ENCODE measurements at places on chromosomes 1 and 21. TPM values are rescaled to one million over a fixed set of nuclear protein-coding genes. Genes with fewer than 3 reads are reported as not detected.

The S100A7A gene
- total RNA-seq = not detected

The USP16 gene
- total RNA-seq = 63.9 TPM

The CLCNKB gene
- total RNA-seq = not detected

DNA sequence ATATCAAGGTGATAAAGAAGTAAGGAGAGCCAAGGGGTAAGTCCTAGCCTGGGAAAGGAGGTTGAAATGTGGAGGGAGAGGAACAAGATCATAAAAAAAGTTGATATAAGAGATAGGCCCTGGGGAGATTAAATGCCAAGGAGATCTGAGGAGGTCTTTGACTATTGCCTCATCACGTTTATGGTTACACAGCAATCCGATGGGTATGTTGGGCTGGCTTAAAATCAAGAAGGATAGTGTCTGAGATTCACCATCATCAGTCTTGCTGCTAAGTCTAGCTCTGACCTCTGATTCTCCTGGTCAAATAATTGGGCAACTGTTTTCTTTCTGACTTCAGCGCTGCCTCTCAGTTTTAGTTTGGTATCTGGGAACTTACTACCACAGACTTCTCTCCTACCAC is 416.3 kb downstream of the GPATCH2 start:
- DNase-seq = no peak

DNA sequence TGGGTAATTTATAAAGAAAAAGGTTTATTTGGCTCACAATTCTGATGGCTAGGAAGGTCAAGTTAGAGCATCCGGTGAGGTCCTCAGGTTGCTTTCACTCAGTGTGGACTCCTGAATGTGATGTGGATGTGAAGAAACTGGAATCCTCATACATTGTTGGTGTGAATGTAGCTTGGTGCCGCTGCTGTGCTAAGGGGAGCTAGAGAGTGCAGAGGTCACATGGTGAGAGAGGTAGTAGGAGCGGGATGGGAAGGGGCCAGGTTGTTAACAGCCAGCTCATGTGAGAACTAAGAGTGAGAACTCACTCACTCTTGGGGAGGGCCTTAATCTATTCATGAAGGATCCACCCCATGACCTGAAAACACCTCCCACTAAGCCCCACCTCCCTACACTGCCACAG is 21.8 kb downstream of the ITSN1 start:
- DNase-seq = no peak

DNA sequence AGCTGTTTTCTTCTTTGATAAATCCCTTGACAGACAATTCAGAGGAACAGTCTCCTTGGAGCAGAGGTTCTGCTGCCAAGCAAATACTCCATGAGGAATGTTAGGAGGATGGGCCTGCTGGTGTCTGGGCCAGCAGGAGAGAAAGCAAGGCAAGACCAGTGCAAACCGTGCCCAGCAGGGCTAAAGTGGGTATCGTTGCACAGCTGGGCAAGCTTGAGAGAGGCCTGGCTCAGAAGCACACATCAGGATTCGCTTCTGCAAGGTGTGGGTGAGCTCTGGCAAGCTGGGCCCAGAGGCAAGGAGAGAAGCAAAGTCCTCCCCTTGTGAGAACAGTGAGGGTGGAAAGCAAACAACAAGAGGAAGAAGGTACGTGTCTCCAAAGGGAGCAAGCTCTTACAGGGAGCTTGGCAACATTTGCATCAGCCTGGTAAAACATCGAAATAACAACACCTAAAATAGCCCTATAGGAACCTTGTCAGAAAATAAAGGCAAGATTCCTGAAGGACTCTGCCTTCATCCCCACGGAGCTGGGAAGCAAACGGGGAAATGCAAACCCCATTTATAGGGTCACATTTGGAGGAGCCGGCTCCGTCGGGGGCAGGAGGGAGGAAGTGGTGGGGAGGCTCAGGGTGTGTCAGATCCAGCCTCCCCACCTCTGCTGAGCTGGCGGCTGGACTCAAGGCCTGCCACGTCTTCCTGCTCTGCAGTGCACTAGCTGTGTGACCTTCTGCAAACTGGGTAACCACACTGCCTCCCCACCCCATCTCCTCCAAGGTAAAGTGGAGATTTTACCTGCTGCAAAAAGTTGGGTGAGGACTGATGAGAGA is 62.3 kb upstream of the HIVEP3 start:
- peak; percentile 3 for DNase-seq

- DNase-seq = no peak
Observed at GRCh38 chr1:14313731-14314431, 284.6 kb upstream of the KAZN start.

GRCh38 chr21:35922618-35923017 is 137.7 kb downstream of the SETD4 start:
- DNase-seq = no peak

DNA sequence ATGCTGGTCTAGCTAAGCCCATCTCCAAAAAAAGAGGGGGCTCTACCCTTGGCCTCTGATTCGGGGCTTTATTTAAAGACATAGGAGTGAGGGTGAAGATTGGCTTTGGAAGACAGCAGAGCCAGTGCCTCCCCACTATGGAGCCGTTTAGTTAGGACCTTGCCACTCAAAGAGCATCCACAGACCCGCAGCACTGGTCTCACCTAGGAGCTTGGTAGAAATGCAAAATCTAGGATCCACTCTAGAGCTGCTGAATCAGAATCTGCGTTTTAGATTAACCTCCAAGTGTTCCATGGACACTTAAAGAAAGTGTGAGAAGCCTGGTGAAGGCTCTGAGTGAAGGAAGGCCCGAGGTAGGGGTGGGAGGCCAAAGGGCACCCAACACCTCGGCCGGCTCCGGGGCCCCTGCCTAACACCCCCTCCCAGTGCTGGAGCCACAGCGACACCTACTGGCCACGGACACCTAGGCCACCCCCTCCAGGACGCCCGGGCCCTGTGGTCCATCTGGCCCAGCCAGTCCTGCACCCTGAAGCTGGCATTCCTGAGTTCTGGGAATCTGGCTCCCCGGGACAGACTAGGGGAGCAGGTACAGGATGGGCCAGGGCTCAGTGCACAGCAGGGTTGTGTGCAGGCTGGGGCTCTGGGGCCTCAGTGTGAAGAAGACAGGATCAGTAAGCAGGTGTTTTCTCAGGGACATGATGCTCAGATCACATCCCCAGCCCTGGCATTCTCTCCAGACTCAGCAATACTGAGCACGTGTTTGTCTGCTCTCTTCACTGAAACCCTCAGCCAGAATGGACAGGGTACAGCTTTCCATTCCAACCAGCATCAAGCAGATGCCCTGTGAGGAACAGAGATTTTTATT is 79.2 kb downstream of the TMEM53 start:
- DNase-seq = peak; percentile 82

GRCh38 chr1:194362327-194362726 is 1175.9 kb upstream of the B3GALT2 start:
- no peak for DNase-seq

- no peak for DNase-seq
Observed at GRCh38 chr1:247113094-247113497, 8.9 kb upstream of the ZNF669 start.

- peak; percentile 16 for DNase-seq
Observed at GRCh38 chr1:172431204-172431603, 10.7 kb downstream of the C1orf105 start.

- DNase-seq = no peak
Observed at GRCh38 chr1:83693427-83694126, 305.4 kb downstream of the TTLL7 start.

- DNase-seq = no peak
Observed at GRCh38 chr21:27589781-27590180, 622.9 kb upstream of the ADAMTS5 start.

- DNase-seq = no peak
Observed at GRCh38 chr1:198492872-198493271, 47.6 kb downstream of the ATP6V1G3 start.

GRCh38 chr1:30786264-30786991 is 28.9 kb upstream of the LAPTM5 start:
- no peak for DNase-seq

Measured in naive thymus-derived CD4-positive, alpha-beta T cell (primary cell).